H54 (cell line): ENCODE measurements at places on chromosomes 5 and 9.

- no peak for DNase-seq
These were observed 165.6 kb downstream of the PALM2AKAP2 start for GRCh38 chr9:109945573-109945972.

- no peak for DNase-seq
These were observed 6.8 kb upstream of the NTNG2 start for GRCh38 chr9:132154863-132155567.

GRCh38 chr5:119400245-119400644 lies 44.4 kb downstream of the TNFAIP8 start:
- no peak for DNase-seq

DNA sequence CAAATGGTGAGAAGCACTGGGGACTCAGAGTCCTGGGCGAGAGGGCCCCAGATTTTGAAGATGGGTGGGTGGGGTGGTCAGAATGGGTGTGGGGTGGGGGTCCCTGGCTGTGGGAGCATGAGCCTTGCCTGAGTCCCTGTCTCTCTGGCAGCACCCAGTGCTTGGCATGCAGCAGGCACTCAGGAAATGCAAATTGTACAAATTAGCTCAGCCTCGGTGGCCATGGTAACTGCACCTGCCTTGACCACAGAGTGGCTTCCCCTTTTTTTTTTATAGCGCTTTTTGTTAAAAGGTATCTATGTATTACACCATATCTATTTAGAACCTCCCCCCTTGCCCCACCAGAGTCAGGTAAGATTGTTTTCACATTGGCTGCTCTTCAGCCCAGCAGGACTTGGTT lies 19.2 kb upstream of the PITX1 start:
- no peak for DNase-seq

- no peak for DNase-seq
These were observed 115.5 kb downstream of the CARTPT start for GRCh38 chr5:71834601-71835000.

DNA sequence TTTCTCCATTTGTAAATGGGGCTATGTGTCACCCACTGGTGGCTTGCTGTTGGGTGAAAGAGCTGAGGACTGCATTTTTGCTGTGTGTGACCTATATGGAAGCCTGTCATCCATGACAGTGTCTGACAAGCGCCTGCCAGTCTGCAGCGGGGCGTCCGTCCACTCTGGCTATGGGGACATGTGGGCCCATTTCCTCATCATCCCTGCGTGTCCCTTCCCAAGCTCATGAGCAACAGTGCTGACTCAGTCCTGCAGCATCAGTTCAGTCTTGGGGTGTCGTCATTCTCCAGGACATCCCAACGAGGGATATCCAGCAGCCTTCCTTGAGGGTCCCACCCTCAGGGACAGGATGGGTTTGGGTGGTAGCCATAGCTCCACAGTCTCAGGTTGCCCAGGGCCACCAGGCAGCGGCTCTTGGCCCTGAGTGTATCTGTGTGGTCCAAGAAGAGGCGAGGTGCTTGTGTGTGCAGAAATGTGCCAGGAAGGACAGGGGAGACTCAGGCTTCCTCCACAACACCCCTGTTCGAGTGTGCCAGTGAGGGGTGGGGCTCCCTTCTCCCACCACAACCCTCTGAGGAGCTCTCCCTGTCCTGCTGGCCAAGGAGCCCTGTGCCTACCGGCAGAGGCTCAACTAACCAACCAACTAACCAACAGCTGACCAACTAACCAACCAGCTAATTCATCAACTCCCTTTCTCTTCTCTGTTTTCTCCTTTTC lies 2.1 kb downstream of the FGD3 start:
- DNase-seq: no peak

- no peak for DNase-seq
These were observed 19.9 kb upstream of the KCNMB1 start for GRCh38 chr5:170408877-170409660.

- no peak for DNase-seq
These were observed 83.3 kb upstream of the COL5A1 start for GRCh38 chr9:134558124-134558905.

GRCh38 chr5:32785611-32786254 lies 74.6 kb downstream of the NPR3 start:
- no peak for DNase-seq

- peak; percentile 64 for DNase-seq
These were observed 69.9 kb downstream of the MAMDC2 start for GRCh38 chr9:70113403-70114022.

DNA sequence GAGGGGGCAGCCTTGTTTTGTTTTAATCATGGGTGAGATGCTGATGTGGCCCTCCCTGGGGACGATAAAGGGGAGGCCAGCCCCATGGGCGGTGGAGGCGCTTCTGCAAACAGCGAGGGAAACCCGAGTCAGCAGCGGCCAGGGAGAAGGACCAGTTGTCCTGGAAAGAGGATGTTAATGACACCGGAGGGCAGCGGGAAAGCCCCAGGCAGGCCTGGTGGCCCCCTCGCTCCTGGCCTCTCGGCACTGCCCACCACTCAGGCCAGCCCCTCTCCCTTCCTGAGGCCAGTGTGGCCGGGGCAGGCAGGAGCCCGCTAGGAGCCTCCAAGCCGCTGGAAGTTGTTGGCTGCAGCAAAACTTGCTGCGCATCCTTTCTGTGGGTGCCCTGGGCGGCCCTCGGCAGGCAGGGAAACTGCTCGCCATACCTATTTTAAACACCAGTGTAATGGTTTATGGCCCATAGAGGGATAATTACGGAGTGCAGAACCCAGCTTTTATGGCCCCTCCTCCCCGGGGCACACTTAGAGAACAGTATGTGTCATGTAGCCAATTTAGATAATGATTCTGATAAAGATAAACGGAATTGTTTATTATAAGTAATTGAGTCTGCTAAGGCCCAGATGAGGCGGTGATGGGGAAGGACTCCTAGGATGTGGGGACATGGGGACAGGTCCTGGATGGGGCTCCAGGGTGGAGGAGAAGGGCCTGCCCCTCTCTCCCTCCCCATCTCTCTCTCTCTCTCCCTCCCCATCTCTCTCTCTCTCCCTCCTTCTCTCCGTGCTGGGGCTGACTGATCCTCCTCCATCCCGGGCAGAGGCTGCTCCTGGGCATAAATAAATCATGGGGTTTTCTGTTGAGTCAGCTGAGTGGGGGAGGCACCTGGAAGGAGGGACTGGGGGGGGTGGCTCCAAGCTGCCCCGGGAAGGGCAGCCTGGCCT lies 36.9 kb downstream of the LMX1B start:
- DNase-seq: no peak

DNA sequence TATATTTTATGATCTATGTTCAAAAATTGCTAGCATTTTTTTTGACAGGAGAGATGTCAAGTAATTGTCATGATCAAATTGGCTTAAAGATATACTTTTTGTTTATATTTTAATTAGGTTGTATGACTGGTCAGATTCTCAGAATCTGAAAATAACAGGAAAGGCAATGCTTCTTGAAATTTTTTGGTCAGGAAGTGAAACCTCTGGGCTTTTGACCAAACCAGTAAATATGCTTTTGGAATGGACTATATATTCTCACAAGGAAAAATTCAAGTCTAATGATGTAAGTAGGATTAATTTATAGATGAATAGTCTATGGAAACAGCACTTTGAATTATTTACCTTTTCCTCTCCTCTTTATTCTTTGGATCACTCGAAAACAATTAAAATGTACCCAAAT lies 52.3 kb downstream of the SLF1 start:
- no peak for DNase-seq
